Activated CD4-positive, alpha-beta T cell treated with anti-CD3 and anti-CD28 coated beads for 4 hours (primary cell): ENCODE measurements at places on chromosomes 13 and 19.

DNA sequence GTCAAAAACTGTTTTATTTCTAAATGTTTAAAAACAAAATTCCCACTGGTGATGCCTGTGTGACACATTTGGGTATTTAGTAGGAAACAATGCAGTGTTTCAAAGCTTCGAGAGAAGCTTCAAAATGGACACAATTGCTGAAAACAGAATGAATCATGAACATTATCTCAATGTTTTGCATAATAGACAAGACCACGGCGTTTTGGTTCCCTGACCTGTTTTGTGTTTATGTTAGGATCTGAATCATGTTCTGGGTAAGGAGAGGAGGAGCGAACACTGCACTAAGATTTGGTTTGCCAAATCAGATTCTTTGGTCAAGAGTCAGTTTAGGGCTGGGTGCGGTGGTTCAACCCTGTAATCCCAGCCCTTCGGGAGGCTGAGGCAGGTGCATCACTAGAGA lies 42.2 kb downstream of the IFT88 start:
- DNase-seq: no peak

DNA sequence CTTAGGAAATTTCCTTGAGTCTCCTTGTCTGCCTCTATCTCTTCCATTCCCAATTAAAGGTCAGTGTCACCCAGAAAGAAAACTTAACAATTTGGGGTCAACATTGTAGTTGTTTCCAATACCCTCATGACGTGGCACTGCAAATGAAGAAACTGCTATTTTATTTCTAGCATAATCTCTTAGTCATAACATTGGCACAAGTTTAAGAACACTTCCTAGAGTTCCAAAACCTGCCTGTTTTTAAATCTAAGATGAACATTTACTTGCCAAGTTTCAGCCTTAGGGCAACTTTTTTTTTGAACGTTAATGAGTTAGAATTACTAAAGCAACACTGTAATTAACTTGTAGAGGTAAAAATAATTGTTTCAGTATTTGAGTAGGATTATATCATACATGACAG lies 108.0 kb downstream of the LMO7 start:
- no peak for DNase-seq

- no peak for DNase-seq
Observed at GRCh38 chr19:12617646-12618045, 6.9 kb downstream of the ZNF791 start.

- no peak for DNase-seq
Observed at GRCh38 chr13:91986761-91987483, 588.5 kb downstream of the GPC5 start.

DNA sequence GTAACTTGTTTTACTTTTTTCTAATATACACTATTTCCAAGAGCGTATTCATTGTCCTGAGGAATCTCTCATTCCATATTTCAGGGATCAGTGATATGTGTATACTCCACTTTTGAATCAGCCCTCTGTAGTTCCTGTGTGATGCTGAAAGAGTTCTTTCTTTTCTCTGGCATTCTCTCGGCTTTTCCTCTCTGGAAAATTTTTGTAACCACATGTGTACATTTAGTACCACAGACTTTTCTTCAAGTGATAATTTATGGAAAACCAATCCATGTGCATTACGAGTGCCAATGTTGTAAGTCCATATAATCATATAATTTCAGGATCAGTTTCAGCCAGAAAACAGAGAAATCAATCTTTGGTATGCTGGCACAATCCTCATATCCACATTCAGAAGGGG lies 102.2 kb upstream of the MBNL2 start:
- DNase-seq: no peak

DNA sequence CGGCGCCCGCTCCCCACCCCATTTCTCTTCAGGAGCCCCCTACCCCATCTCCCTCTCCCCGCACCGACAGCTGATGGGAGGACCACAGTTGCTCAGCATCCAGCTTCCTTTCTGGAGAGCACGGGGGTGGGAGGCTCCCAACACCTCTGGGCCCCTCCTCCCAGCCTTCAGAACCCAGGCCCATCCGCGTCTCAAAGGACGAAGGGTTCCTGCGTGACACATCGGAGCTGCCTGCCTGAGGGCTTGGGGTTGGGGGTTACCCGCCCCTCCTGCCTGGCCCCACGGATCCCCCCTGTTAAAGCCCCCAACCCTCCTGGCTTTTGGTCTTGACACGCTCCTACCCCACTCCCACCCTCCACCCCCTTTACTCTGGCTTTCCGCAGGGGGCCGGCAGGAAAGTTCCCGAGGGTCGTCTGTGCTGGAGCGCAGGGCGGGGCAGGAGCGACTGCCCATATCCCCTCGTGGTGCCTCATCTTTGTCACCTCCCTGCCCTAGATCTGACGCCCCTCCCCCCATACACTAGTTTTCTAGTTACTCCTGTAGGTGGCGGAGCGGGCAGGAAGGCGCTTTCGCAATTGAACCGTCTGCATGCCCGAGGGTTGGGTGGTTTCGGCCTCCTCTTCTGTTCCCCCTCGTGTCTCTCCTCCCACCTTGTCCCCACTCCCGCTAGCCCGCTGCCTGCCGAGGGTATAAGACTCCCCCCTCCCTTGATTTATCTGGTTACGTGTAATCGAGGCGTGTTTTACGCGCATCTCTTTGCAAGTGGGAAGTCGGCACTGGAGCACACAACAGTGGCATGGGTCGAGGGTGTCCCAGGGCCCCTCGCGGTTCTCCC lies 924 bp downstream of the TRAPPC5 start:
- DNase-seq: peak; percentile 90

- no peak for DNase-seq
Observed at GRCh38 chr19:7916955-7917266, 2.3 kb downstream of the TGFBR3L start.

DNA sequence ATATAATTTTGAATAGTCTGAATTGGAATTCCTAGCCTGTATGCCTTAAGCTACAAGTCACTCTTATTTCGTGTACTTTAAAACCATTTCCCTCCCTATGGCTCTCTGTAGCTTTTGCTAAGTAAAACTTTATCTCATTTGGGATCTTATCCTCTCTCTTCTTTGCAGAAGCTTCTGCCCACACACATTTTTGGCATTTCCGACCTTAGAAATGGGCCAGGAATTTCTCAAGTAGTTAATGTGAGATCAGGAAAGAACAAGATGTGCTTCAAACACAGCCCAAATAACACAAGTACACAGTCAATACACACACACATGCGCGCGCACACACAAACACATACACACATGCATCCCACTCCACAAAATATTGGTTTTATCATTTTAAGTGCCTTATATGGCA lies 931.0 kb upstream of the MIR17HG start:
- no peak for DNase-seq

GRCh38 chr13:51958217-51958547 lies 53.1 kb downstream of the ATP7B start:
- no peak for DNase-seq

DNA sequence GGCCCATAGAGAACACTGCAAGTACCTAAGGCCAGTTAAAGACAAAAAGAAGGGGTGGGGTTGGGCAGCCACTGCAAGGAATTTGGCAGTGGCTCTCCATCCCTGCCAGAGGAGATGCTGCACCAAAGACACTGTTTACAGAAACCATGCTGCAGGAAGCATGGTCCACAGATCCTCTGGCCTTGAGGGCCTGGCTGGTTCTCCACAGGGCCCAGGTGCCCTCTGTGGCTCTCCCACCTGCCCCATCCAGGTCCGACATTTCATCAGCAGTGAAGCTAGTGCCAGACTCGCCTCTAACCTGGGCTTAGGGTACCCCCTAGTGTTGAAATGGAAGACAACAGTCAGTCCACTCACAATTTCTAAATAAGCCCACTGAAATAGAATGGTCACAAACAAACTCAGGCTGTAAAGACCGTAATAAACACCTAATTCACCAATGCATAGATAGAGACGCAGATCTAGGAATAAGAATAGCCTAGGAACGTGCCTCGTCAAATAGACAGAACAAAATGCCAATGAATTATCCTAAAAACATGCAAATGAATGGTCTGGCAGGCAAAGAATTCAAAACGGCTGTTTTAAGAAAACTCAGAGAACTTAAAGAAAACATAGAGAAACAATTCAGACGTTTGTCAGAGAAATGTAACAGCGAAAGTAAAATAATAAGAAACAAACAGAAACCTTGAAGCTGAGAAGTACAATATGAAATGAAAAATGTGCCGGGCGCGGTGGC lies 23.3 kb downstream of the LYPD4 start:
- peak; percentile 33 for DNase-seq

GRCh38 chr19:19631346-19631745 lies 3.3 kb upstream of the LPAR2 start:
- DNase-seq: no peak

- DNase-seq: no peak
Observed at GRCh38 chr19:33819506-33819879, 22.8 kb downstream of the KCTD15 start.

DNA sequence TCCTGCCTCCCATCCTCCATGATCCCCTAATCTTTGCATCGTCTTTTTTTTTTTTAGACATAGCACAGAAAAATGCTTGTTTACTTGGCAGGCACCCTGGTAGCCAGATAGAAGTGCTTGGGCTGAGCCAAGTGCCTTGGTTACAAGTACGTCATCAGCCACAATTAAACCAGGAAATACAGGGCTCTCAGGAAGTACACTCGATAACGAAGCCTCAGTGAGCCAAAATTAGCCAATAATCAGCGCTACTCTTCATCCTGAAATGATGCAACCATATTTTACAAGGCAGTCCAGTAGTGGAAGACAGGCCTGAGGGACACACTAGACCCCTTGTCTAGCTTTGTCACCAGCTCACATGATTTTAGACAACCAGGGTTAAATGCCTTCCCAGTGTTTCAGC lies 194.0 kb upstream of the NBEA start:
- DNase-seq: no peak

- DNase-seq: no peak
Observed at GRCh38 chr13:101473458-101473857, 21.0 kb downstream of the ITGBL1 start.

DNA sequence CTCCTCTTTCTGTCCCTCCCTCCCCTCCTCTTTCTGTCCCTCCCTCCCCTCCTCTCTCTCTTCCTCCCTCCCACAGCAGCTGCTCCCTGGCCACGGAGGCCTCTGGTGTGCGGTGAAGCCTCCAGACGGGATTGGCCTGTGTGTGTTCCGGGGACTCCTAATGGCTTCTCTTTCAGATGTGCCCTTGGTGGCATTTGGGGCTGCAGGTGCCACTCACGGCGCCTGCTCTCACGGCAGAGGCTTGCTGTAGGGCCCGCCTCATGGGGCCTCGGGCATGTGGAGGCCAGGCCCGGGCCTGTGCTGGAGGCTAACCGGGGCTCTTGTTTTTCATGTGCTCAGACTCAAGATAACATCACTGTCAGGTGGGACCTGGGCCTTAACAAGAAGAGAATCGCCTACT lies 20.9 kb downstream of the UPF1 start:
- DNase-seq: no peak

GRCh38 chr13:21364916-21365315 lies 94.2 kb downstream of the ZDHHC20 start:
- no peak for DNase-seq

DNA sequence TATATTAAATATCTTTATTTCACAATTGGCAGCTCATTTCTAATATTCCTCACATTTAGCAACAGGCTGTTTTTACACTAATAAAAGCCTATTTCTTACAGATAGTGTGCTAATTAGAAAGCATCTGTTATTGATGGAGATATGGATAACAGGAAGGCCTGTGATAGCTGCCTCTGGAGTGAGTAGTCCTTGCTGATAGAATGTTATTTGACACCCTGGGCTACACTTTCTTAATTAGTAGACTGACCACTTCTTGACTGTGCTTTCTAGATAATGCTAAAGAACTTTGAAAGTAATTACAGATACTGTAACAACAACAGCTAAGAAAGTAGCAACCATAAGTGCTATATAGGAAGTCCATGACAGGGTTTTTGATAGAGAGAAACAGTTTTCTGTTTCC lies 554.3 kb downstream of the DIAPH3 start:
- DNase-seq: no peak

- DNase-seq: no peak
Observed at GRCh38 chr13:74574964-74575728, 440.9 kb upstream of the KLF12 start.

- DNase-seq: no peak
Observed at GRCh38 chr13:26539738-26540292, 17.7 kb upstream of the WASF3 start.

DNA sequence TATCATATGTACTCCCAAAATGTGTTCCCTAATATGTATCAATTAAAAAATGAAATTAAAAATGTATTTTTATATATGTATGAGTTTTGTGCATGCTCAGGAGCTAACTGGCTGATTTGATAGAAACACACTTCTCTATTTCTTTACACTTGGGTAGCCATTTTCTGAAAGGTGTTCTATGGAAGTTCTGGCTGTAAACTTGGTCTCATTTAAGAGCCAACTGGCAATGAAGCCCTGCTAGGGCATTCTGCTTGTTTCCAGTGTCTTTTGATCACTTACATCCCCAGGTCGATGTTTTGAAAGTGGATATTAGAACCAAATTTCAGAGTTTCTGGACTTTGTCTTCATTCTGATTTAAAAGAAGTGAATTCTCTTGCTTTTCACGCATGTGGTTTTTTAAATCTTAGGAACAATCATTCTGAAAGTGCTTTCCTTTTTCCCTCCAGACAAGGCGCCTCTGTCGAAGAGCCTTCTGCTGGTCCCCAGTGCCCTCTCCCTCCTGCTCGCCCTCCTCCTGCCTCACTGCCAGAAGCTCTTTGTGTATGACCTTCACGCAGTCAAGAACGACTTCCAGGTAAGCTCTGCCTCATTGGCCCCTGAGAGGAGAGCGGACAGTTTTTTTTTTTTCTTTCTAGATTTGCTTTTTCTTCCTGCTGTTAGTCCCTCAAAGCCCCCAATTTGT lies 20.1 kb downstream of the GPR18 start:
- no peak for DNase-seq

- no peak for DNase-seq
Observed at GRCh38 chr13:40653527-40654318, 12.7 kb downstream of the FOXO1 start.

DNA sequence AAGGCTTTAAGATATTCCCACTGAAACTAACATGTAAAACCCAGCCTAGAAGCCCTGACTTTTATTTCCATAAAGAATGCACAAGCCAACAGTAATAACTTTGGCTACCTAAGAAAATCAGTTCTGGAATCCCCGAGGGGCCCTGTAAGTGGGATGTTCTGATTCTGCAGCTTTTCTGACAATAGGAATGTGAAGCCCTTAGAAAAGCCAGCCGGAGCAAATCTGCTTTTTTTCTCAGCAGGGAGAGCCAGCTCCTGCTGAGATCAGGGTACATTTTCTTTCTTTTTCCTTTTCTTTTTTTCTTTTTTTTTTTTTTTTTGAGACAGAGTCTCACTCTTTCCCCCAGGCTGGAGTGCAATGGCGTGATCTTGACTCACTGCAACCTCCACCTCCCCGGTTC lies 8.0 kb upstream of the GARRE1 start:
- DNase-seq: no peak

DNA sequence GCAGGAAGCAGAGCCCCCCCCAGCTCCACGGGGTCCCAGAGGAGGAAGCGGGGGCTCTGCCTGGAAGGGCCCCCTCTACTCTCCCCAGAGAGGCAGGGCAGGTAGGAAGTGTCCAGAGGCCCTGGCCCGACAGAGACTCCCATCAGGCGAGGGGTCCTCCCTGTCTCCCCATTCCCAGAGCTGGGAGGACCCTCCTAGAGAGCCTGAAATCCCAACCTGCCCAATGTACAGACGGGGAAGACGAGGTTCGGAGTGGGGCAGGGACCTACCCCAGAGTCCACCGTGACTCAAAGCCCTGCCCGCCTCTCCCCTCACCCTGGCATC lies 1.1 kb downstream of the TLE2 start:
- no peak for DNase-seq
